ENCODE measurements at places on chromosomes 13 and 19. TPM values are rescaled to one million over a fixed set of nuclear protein-coding genes. Genes with fewer than 3 reads are reported as not detected.

The CGB5 gene
- polyA plus RNA-seq = not detected

The NCCRP1 gene
- polyA plus RNA-seq = not detected

The ZNF586 gene
- 15.0 TPM for polyA plus RNA-seq

The FAM124A gene
- polyA plus RNA-seq = not detected

The C19orf18 gene
- polyA plus RNA-seq = not detected

The EFNB2 gene
- 0.05 TPM for polyA plus RNA-seq

The NBEA gene
- polyA plus RNA-seq = 0.57 TPM

The CADM4 gene
- not detected for polyA plus RNA-seq

The ZNF829 gene
- polyA plus RNA-seq = 2.0 TPM

The CGB1 gene
- not detected for polyA plus RNA-seq

The CEACAM16 gene
- polyA plus RNA-seq = not detected

The DUS3L gene
- polyA plus RNA-seq = 34.2 TPM

DNA sequence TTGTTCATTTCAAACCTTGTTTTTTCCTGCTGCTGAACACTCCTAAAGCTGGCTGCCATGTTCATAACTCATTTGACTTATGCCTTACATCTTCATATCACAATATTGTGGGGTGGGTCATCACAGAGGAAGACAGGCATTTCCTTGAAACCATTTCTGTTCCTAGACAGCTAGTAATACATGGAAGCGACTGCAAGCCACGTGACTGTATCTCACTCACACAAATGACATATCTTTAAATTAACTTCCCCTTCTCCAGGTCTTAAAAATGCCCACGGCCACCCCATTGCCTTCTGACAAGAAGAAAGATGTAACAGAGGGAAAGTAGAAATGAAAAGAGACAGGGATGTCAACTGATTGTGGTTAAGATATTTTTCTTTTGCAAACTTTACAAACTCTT is 236.8 kb downstream of the LMO7 start:
- peaks cover 28% of the 10 kb centered on the region for H3K4me1 ChIP-seq
- DNase-seq = no peak
- no peak overlapping the region for H3K4me3 ChIP-seq
- H3K27ac ChIP-seq = no peak overlapping the region

GRCh38 chr19:48858984-48859710 is 9.3 kb downstream of the PLEKHA4 start:
- no peaks in the 10 kb centered on the region for H3K36me3 ChIP-seq
- peak overlapping the region; percentile 45 for H3K4me3 ChIP-seq
- DNase-seq = peak; percentile 74
- H3K27ac ChIP-seq = peak overlapping the region; percentile 35
- H3K27me3 ChIP-seq = no peaks in the 10 kb centered on the region

DNA sequence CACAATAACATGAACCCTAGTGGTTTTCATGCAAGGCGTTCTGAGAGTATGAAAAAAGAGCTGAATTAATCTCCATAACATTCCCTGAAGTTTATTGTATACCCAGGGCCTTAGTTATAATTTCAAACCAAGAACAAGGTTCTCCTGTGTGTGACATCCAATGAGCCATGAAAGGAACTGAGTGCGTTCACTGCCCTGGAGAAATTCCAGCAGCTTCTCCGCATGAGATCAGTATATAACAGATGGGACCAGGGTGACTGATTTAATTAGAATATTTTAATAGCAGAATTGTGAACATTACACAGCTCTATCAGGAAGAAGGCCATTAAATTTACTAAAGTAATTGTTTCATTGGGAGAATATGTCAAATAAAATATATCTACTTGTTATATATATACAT is 1190.5 kb upstream of the SLC10A2 start:
- H3K4me1 ChIP-seq = no peaks in the 10 kb centered on the region
- no peak overlapping the region for H3K4me3 ChIP-seq
- no peak overlapping the region for H3K27ac ChIP-seq
- no peaks in the 10 kb centered on the region for H3K27me3 ChIP-seq
- no peaks in the 10 kb centered on the region for H3K36me3 ChIP-seq
- DNase-seq = no peak

DNA sequence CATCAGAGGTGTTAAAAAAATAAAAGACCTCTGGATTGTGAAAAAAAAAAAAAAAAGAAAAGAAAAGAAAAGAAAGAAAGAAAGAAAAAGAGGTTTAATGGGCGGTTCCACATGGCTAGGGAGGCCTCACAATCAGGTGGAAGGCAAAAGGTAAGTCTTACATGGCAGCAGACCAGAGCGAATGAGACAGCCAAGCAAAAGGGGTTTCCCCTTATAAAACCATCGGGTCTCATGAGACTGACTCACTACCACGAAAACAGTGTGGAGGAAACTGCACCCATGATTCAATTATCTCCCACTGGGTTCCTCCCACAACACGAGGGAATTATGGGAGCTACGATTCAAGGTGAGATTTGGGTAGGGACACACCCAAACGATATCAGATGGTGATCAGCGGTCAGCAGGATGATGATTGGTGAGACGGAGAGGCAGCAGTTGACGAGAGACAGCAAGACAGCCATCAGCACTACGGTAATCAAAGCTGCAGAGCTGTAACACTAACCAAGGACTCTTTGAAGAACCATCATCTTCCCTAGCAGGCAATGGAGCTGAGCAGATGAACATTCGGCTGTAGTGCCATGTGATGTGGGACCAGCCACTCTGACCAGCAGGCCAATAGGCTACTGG is 3.9 kb upstream of the CD209 start:
- no peak overlapping the region for H3K27ac ChIP-seq
- no peaks in the 10 kb centered on the region for H3K4me1 ChIP-seq
- no peak overlapping the region for H3K4me3 ChIP-seq
- H3K36me3 ChIP-seq = no peaks in the 10 kb centered on the region
- no peaks in the 10 kb centered on the region for H3K27me3 ChIP-seq

DNA sequence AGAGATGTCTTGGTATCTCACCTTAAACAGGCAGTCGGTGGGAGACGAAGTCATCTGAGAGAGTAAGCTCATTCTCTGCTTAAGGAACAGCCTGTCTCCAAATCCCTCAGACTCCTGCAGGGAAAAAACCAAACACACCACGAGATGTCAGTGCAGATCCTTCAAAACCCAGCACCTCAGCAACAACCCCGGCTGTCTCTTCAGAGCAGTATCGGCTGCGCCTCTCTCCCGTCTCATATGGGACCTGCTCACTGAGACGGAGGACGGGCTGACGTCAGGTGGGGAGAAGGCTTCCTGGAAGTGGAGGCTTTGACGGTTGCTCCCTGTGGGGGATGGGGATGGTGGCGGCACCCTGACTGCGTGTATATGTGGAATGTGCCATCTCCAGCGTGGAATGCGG is 43.6 kb downstream of the ANKRD27 start:
- no peaks in the 10 kb centered on the region for H3K27me3 ChIP-seq
- no peak for DNase-seq
- no peak overlapping the region for H3K27ac ChIP-seq
- no peak overlapping the region for H3K4me3 ChIP-seq
- peaks cover 41% of the 10 kb centered on the region for H3K36me3 ChIP-seq

DNA sequence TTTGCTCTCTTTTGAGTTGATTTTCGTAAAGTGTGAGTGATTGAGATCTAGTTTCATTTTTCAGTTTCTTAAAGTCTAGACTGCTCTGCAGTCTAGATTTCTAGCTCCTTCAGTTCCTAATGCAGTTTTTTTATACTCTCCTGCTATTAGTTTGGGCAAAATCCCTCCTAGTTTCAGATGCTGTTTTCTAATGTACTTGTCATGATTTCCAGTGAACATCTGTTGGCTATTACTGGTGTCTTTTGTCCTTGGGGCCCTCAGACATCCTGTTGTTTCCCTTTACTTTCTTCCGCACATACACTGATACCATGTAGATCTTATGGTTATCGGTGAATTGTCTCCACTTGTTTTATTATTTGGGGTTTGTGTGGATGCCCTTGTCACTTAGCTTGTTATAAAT is 292.1 kb downstream of the TDRD3 start:
- no peak for DNase-seq
- H3K36me3 ChIP-seq = no peaks in the 10 kb centered on the region

DNA sequence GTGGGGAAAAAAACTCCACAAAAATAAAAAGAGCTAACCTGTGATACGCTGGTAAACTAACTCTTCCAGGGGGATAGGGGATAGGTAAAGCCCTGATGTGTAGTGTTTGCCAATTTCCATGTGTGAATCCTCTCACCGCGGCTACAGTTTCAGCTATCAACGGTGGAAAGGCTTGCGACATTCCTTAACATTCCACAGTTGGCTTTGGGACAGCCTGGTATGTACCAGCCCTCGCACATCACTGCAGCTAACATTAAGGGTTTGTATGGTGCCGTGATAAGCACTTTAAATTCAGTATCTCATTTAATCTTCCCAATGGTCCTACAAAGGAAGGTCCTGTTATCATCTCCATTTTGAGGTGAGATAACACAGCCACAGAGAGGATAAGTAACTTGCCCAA is 112.4 kb downstream of the KATNAL1 start:
- H3K4me3 ChIP-seq = no peak overlapping the region
- no peak overlapping the region for H3K27ac ChIP-seq
- H3K27me3 ChIP-seq = no peaks in the 10 kb centered on the region
- no peaks in the 10 kb centered on the region for H3K4me1 ChIP-seq
- no peaks in the 10 kb centered on the region for H3K36me3 ChIP-seq

GRCh38 chr13:20051366-20051765 is 92.8 kb downstream of the ZMYM2 start:
- H3K27me3 ChIP-seq = no peaks in the 10 kb centered on the region
- no peak for DNase-seq
- peaks cover 14% of the 10 kb centered on the region for H3K36me3 ChIP-seq
- H3K4me3 ChIP-seq = no peak overlapping the region
- H3K27ac ChIP-seq = no peak overlapping the region
- H3K4me1 ChIP-seq = peaks cover 21% of the 10 kb centered on the region

GRCh38 chr13:40098246-40098645 is 442.8 kb downstream of the COG6 start:
- no peaks in the 10 kb centered on the region for H3K27me3 ChIP-seq
- H3K4me3 ChIP-seq = no peak overlapping the region
- DNase-seq = no peak
- no peaks in the 10 kb centered on the region for H3K36me3 ChIP-seq
- peaks cover 30% of the 10 kb centered on the region for H3K4me1 ChIP-seq
- H3K27ac ChIP-seq = no peak overlapping the region

DNA sequence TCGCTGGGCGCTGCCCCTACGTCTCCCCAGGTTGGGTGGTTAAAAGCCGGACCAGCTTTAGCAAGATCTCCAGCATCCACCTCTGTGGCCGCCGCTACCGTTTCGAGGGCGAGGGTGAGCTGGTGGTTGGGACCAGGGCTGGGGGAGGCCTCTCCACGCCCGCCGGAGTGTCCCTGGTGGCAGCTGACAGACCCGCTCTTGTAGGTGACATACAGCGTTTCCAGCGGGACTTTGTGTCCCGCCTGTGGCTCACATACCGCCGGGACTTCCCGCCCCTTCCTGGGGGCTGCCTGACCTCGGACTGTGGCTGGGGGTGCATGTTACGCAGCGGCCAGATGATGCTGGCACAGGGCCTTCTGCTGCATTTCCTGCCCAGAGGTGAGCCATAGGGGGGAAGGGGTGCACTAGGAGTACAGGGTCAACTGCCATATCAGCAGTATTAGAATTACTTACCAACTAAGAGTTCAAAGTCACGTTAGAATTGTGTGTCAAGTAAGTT is 1.1 kb downstream of the ATG4D start:
- H3K4me1 ChIP-seq = peaks cover 18% of the 10 kb centered on the region
- peak; percentile 12 for DNase-seq
- H3K36me3 ChIP-seq = peaks cover 19% of the 10 kb centered on the region
- H3K27ac ChIP-seq = peak overlapping the region; percentile 86

GRCh38 chr19:980133-980998 is 3.8 kb upstream of the WDR18 start:
- H3K36me3 ChIP-seq = no peaks in the 10 kb centered on the region
- H3K27ac ChIP-seq = no peak overlapping the region
- DNase-seq = no peak

- H3K36me3 ChIP-seq = no peaks in the 10 kb centered on the region
- no peak overlapping the region for H3K27ac ChIP-seq
- H3K27me3 ChIP-seq = peaks cover 5% of the 10 kb centered on the region
- no peaks in the 10 kb centered on the region for H3K4me1 ChIP-seq
- no peak overlapping the region for H3K4me3 ChIP-seq
Observed at GRCh38 chr13:110442930-110443621, 118.4 kb downstream of the RAB20 start.

GRCh38 chr13:97387485-97387839 is 46.5 kb upstream of the RAP2A start:
- no peak overlapping the region for H3K27ac ChIP-seq
- peaks cover 4% of the 10 kb centered on the region for H3K4me1 ChIP-seq
- H3K27me3 ChIP-seq = no peaks in the 10 kb centered on the region
- no peak overlapping the region for H3K4me3 ChIP-seq
- DNase-seq = no peak
- no peaks in the 10 kb centered on the region for H3K36me3 ChIP-seq

DNA sequence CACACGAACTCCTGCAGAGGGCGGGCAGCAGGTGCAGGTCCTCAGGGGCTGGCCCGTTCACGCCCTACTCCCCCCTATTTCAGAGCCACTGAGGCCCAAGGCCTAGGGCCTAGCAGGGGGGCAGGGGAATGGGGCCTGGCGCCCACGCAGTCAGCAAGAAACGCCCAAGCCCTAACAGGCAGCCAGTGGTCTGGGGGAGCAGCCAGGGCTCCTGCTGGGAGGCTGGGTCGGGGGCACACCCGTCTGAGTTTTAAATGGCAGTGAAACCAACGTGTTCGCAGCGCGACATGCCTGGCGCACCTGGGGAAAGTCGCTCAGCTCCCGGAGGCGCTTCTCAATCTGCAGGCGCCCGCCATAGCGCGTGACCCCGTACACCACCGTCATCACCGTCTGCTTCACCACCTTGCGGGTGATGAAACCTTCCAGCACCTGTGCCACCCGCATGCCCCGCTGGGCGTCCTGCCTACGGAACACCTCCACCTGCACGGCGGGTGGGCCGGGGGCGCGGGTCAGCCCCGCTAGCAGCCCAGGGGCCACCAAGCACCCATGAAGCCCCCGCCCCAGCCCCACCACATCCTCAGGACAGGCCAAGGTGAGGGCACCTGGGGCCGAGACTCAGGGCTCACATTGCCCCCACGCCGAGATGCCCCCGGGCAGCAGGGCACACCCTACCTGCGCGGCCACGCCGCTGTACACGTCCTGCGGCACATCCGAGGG is 13.9 kb downstream of the POLRMT start:
- no peaks in the 10 kb centered on the region for H3K27me3 ChIP-seq
- H3K4me1 ChIP-seq = no peaks in the 10 kb centered on the region
- H3K36me3 ChIP-seq = peaks cover 11% of the 10 kb centered on the region
- DNase-seq = no peak
